ENCODE measurements at places on chromosomes 5 and 9.

DNA sequence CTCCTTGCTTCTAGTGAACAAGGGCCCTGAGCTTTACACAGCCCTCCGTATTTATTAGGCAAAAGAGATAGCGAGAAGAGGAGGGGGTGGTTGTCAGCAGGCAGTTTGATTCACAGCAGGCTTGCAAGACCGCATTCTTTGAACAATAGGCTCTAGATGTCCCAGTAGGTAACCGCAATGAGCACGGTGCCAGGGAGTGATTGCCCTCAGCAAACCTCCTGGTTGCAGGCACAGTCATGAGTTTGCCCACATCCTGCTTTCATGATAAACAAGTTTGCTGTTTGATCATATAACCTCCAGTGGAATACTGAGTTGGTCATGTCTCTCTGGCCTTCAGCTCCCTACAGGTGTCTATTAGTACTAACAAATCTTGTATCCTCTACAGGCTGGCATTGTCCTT lies 66.1 kb downstream of the CACNA1B start:
- no peak for DNase-seq

DNA sequence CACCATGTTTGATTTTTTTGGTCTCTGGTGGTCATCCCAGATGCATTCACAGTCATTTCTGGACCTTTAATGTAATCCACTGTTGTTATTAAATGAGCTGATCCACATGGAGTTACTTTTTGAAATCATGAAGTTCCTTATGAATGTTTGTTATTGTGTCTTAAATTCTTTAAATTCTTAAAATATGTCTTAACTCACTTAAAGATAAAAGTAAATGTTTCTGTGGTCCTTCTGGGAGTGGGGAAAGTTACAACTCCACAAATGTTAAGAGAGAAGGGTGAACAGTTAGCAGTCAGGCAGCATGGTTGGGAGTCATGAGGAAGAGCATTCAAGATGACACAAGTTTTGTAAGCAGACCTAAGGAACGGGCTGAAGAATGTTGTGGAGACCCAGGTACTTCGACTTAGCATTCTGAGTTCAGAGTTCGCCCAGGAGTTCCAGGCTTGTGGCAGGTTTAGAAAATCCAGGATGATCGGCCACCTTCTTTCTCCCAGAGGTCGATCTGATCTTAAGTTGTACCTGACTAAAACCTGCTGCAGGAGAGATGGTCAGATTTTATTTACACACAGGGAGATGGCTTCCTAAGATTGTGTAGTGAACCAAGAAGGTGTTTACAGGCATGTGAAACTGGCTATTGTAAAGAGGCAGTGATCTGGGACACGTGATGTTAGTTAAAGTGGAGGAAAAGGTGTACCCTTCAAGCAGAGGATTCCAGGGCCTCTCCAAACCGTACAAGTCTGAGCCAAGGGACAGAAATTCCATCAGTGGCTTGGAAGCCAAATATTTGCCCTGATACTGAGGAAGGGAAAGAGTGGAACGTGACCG lies 17.2 kb downstream of the SLC1A1 start:
- peak; percentile 76 for DNase-seq

DNA sequence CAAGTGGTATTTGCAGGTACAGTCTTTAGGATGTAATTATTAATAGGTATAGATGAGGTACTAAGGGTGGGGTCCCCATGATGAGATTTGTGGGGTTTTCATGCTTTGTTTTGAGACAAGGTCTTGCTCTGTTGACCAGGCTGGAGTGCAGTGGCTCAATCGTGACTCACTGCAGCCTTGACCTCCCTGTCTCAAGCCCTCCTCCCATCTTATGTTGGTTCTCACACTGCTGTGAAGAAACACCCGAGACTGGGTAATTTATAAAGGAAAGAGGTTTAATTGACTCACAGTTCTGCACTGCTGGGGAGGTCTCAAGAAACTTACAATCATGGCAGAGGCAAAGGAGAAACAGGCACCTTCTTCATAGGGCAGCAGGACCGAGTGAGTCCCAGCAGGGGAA lies 217.5 kb downstream of the CDK5RAP2 start:
- DNase-seq: no peak

DNA sequence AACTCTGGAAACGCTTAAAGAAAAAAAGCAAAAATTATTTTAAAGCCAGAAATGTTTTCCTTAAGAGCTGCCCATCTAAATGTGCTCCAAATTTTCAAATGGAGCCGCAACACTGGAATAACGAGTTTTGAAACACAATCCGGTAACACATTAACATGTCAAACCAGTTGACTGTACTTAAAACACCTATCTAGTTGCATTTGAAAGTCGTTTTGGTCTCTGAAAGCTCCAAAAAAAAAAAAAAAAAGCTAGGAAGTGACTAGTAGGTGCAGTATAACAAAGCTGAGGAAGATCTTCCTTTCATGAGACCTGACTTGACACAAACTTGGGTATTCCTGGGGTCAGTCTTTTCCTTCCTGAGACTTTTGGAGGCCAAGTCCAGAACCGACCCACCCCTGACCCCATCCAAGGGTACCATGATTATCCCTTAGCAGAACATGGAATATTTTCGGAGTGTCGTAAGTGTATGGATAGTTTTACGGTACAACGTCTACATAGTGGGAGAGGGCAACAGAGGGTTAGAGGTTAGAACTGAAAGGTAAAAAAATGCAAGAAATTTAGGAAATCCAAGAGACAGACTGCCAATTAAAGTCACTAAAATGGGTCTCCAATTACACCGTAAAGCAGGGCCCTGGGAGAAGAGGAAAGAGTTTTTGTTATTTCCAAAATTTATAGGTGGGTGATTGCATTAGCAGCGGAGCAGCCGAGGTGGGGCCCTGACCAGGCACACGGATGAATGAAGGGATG lies 812 bp downstream of the CETN3 start:
- no peak for DNase-seq

DNA sequence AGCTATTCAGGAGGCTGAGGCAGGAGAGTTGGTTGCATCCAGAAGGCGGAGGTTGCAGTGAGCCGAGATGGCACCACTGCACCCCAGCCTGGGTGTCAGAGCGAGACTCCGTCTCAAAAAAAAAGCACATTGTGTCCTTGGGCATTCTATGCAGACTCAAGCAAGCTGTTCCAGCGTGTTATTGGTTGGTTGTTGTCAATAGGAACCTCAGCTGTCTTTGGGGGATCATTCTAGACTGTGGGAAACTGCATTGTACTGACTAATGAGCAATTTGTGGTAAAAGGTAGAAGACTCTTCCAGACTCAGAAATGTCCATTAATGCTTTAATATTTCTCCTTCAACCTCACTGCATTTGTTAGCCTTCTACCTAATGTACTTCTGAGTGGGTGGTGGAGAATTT lies 379.5 kb upstream of the GRAMD2B start:
- DNase-seq: no peak

DNA sequence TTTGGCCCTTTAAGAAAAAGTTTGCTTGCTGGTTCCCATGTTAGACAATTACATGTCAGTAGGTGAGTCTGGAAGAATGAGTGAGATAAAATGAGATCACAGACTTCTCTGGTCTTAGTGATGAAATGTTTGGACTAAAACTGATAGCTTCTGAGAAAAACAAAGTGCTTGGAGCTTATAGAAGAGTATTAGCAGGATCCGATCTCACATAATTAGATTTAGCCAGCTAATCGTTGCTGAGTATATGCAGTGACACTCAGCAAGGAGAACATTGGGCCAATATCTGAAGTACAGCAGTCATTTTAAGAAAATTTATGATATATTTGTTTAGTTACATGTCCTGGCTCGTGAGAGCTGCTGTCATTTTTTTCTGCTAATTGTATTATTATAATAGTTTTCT lies 135.8 kb downstream of the SNCAIP start:
- no peak for DNase-seq

DNA sequence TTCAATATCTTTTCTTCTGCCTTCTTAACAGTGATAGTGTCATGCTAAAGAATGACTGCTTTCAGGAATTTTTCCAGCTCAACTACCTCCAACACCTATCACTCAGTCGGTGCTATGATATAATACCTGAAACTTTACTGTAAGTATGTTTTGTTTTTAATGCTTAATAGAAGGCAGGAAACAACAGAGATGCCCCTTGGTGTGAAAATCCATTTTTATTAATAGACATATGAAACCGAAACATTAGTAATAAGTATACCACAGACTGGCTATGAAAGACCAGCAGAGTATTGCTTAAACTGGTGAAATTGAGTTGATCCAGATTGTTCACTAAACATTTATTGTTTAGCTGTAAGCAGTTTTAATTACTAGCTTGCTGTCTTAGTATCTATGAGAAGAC lies 25.2 kb downstream of the SKP2 start:
- no peak for DNase-seq

- peak; percentile 63 for DNase-seq
These were observed 18.1 kb downstream of the CCNH start for GRCh38 chr5:87394411-87395165.

DNA sequence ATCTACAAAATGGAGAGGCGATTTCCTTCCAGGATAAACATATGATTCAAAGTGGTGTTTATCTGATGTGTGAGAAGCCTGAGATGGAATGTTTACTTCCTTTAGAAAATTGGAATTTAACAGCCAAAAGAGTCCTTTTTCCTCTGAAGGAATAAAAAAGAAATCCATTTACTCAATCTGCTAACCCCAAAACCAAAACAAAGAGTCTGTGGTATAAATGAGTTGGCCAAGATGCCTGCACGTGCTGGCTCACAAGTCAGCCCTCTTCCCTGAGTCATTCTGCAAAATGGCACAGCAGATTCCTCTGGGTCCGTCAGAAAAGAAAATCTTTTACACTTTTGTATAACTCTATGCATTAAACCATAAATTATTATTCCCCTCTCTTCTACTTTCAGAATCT lies 60.8 kb downstream of the EBF1 start:
- peak; percentile 96 for DNase-seq

DNA sequence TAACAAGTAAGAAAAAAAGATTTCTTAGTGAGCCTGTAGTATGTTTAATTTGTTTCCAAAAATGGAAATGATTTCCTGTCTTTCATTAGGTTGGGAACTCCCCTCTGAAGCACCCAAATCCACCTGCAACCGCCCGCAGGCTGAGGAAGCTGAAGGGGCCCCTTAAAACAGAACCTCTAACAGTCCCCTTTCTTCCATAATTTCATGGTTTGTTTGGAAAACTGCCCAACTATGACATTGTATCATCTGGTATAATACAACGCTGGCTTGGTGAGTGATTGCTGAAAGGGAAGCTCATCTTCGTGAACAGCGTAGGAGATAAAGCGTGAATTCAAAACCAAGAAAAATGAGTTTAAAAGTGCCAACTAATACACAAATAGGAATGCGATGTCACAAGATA lies 215.5 kb downstream of the FSTL4 start:
- DNase-seq: no peak

- no peak for DNase-seq
These were observed 86.1 kb upstream of the NFIB start for GRCh38 chr9:14399756-14400657.

GRCh38 chr9:132241840-132242620 lies 80.2 kb downstream of the NTNG2 start:
- DNase-seq: no peak

DNA sequence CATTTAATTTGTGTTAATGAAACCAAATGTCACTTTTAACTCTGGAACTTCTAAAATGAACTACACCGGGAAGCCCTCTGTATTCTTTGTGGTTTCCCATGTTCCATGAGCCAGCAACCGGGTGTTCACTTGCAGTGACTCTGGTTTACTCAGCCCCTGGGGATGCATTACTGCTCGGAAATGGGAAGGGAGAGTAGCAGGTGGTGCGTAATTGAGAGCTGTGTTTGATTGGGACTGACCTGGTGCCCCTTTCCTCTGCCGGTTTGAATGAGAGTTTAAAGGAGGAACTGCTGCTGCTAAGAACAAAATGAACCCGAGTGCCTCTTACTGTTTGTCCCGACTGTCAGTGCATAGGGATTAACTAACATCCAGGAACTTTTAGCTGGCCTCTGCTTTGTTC lies 100.1 kb upstream of the DHFR start:
- peak; percentile 8 for DNase-seq

DNA sequence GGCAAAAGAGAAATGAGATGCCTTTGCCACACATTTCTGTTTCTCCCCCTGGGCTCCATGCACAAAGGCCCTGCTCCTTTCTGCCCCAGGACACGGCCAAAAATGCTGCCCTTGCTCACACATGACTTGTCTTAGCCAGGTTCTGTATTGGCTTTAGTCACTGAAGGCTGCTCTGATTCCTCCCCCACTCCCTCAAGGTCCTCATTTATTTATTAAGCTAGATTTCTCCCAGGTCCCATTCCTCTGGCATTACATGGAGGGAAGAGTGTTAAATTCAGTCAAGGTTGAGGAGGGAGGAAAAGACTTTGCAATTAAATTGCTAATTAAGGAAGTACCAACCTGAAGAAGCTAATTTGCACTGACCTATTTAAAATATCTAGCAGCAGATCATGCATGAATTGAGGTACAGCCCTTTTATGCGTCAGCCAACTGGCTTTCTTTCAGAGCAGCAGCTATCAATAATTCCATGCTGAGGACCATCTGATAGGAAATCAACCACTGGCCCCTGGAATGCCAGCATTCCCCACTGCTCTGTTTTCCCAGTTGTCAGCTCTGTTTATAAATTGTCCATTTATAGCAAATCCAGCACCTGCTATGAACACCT lies 81.2 kb upstream of the MAP3K1 start:
- DNase-seq: no peak

GRCh38 chr5:60352992-60353599 lies 346.9 kb downstream of the DEPDC1B start:
- DNase-seq: no peak

DNA sequence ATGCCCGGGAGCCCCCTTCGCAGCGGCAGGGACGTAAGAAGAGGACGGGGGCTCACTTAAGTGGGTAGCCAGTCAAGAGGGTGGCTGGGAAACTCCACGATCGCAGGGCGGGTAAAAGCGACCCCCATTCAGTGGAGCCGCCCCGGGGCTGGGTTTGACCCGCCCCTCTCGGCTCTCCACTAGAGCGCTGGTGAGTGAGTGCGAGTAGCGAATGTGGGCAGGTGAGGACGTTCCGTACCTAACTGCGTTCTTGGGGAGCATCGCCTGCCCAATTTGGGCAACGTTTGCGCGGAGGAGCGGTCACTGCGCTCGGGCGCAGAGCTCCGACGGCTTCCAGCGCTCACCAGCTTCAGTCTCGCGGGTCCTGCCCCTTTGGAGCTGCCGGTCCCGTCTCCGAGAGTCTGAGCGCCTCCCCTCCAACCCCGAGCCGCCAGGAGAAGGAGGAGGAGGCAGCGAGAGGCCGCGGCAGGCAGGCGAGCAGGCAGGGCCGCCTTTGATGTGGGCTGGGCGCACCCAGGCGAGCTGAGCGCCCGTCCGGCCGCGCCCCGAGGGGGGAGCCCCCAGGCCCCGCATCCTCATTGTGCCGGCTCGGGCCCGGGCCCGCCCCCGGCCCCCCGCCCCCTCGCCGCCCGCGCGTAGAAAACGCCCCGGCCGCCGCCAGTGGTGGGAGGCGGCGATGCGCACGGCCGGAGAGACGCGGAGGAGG lies at the start of gene FGF18:
TSS of gene FGF18 (plus strand) at position 666 of the 706 bp plus-strand sequence. CDS start 553 bp downstream, outside the sequence.
- DNase-seq: peak; percentile 59

All from fibroblast of skin of back (primary cell).